ENCODE measurements at places on chromosomes 12 and 14. TPM values are rescaled to one million over a fixed set of nuclear protein-coding genes. Genes with fewer than 3 reads are reported as not detected.

The FAM90A1 gene
- 0.81 TPM for total RNA-seq

The DENND5B gene
- total RNA-seq = 18.7 TPM

The TEX22 gene
- total RNA-seq = 1.1 TPM

The SLC2A14 gene
- 1.7 TPM for total RNA-seq

The LMNTD1 gene
- not detected for total RNA-seq

The BDKRB1 gene
- total RNA-seq = 2.4 TPM

The C12orf56 gene
- not detected for total RNA-seq

The INHBE gene
- total RNA-seq = 0.41 TPM

The IFT43 gene
- total RNA-seq = 38.5 TPM

The C1RL gene
- total RNA-seq = 4.8 TPM

The ZNF84 gene
- 41.4 TPM for total RNA-seq

The PROX2 gene
- 2.7 TPM for total RNA-seq

The PAPOLA gene
- total RNA-seq = 177 TPM

The LRIG3 gene
- 149 TPM for total RNA-seq

The PRPH gene
- total RNA-seq = 3.3 TPM

The KCNK10 gene
- 0.16 TPM for total RNA-seq

The CLEC4D gene
- total RNA-seq = not detected

The PLXNC1 gene
- total RNA-seq = 17.3 TPM

The DIP2B gene
- 30.4 TPM for total RNA-seq

The TAS2R43 gene
- total RNA-seq = 0.92 TPM

The PTCSC3 gene
- not detected for total RNA-seq

The P2RX2 gene
- 0.63 TPM for total RNA-seq

The CAPS2 gene
- total RNA-seq = 9.4 TPM

The APOF gene
- total RNA-seq = 0.36 TPM

The CYP46A1 gene
- 1.8 TPM for total RNA-seq

The DLK1 gene
- 21.0 TPM for total RNA-seq

The KERA gene
- not detected for total RNA-seq

The SERPINA9 gene
- not detected for total RNA-seq

The RHEBL1 gene
- total RNA-seq = 2.2 TPM

The IKZF4 gene
- 6.1 TPM for total RNA-seq

The TSHR gene
- 0.16 TPM for total RNA-seq

The KRT82 gene
- 0.14 TPM for total RNA-seq

The HSPB8 gene
- 7.6 TPM for total RNA-seq

The MYF6 gene
- total RNA-seq = 0.18 TPM

The KRT3 gene
- total RNA-seq = not detected

The GEMIN2 gene
- total RNA-seq = 24.1 TPM

The NDUFA12 gene
- 138 TPM for total RNA-seq

The PRKAG1 gene
- total RNA-seq = 44.5 TPM
